ENCODE measurements at places on chromosomes 16 and 17. TPM values are rescaled to one million over a fixed set of nuclear protein-coding genes. Genes with fewer than 3 reads are reported as not detected.

GRCh38 chr17:31900877-31901276 is 631 bp downstream of the UTP6 start:
- DNase-seq: peak; percentile 10

DNA sequence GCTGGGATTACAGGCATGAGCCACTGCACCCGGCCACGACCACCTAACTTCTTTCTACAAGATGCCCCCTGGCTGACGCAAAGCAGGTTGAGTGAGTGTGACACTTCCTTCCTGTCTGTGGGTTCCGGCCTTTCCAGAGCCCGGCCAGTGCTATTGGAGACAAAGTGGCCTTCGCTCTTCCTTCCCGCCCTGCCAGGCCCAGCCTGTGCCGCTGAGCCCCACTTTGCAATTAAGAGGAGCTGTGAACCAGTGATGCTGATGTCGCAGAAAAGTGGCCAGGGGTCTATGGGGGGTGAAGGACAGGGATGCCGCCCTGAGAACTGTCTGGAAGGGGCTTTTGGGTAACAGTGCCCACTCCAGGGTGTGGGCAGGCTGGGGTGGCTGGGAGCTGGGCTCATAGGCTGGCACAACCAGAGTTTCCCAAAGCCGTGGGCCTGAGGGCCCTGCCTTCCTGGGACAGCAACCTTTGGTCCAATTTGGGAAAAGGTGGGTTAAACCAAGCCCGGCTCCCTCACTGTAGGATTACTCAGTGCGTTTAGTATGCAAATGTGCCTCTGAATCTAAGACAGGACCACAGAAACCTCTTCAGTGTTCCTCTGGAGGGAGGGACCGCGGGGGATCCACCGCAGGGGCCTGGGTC is 174.9 kb downstream of the SEC14L1 start:
- no peak for DNase-seq

DNA sequence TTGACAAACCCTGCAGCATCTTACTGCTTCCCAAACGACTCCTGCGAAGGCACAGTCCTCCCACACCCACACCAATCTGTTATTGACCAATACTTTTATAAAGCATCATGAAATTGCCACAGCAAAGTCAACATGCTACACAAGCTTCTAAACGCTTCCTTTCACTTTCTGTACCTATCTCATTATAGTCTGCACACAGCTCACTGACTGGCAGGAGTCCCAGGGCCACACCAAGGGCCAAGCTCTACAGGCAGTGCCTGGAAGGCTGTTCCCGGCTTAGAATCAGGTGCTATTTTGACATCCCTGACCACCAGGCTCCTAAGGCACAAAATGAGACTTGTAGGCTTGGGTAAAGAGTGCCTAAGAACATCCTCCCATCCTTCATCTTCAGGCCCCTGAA is 39.5 kb downstream of the USP7 start:
- no peak for DNase-seq

The CORO6 gene
- 10.1 TPM for total RNA-seq

GRCh38 chr17:59423137-59423724 is 91.8 kb downstream of the YPEL2 start:
- DNase-seq: peak; percentile 62

The TNP2 gene
- not detected for total RNA-seq

The NECAB2 gene
- not detected for total RNA-seq

DNA sequence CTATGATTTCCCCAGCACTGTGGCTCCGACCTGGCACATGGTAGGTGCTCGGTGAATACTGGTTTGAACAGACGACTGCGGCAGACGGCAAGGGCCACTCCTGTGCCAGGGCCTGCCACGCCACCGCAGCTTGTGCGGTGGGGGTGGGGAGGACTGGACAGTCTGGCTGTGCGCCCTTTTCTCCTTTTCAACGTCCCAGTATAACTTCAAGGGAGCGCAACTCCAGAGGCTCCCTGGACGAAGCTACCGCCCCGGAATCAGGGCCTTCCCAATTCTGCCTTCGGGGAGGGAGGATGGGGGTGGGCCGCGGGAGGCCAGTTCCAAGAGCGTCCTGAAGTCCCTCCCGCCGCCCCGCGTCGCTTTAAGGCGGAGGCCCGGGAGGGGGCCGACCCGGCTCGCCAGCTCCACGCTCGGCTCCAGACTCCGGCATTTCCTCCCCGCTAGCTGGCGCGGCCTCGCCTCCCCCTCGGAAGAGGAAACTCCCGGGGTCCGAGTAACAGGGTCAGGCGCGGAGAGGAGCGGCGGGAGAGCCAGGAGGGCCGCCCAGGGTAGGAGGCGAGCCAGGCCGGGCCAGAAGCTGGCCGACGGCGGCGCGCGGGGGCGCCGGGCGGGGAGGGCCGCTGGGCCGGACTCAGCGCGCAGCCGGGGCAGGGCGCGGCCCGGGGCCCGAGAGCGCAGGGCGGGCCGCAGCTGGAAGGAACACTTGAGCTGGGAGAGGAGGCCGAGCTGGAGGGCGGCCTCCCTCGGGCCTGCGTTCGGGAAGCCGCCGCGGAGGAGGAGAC is at the start of gene ITPRIPL2:
Gene ITPRIPL2 (plus strand): TSS at position 388 of the 782 bp plus-strand sequence. CDS start 498 bp downstream, outside the sequence.
- peak; percentile 97 for DNase-seq

GRCh38 chr16:24978370-24978914 is 36.7 kb downstream of the ARHGAP17 start:
- no peak for DNase-seq

The TP53TG3C gene
- not detected for total RNA-seq

DNA sequence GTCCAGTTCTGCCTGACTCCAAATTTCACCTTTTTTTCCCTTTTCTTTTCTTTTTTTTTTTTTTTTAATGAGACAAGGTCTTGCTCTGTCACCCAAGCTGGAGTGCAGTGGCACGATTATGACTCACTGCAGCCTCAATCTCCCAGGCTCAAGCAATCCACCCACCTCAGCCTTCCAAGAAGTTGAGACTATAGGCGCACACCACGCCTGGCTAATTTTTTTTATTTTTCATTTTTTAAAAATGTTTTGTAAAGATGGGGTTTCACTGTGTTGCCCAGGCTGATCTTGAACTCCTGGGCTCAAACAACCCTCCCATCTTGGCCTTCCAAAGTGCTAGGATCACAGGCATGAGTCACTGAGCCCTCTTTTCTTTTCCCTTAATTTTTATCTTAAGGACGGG is 33.4 kb upstream of the RBBP6 start:
- no peak for DNase-seq

DNA sequence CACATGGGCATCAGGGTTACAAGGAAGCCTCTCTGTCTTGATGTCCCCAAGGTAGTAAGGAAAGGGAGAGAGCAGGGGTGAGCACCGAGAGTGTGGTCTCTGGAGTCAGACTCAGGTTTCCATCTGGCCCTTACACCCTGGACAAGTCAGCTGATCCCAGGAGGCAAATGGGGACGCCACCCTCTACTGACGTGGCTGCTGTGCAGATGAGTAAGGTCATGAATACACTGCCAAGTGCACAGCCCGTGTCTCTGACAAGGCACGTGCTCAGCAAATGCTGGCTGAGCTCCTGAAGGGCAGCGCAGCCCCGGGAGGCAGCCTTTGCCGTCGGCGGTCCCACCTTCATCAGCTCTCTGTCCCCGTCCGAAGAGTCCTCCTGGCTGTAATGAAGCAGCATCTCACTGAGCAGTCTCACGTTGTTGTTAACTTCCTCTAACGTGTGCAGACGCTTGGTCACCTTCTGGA is 19.4 kb downstream of the GGA3 start:
- DNase-seq: peak; percentile 60

The CDRT15 gene
- 0.84 TPM for total RNA-seq

- DNase-seq: no peak
These were observed 25.4 kb downstream of the UBE2G1 start for GRCh38 chr17:4340914-4341615.

GRCh38 chr16:64428463-64429113 is 693.3 kb downstream of the CDH11 start:
- peak; percentile 76 for DNase-seq

DNA sequence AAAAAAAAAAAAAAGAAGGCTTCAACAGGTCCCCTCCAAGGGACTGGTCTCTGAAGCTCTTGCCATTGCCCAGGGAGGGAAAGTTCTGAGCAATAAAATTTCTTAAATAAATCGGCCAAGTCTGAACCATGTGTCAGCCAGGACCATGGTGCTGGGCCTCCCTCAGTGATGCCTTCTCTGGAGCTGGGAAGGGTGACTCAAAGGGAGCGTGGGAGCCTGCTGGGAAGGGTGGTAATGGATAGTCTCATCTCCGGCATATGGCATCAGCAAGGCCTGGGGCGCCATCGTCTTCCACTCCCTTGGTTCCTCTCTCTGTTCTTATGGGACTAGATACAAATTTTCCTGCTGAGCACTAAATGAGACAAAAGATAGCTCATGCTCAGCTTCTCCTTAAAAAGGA is 2.3 kb downstream of the VKORC1 start:
- DNase-seq: peak; percentile 91

DNA sequence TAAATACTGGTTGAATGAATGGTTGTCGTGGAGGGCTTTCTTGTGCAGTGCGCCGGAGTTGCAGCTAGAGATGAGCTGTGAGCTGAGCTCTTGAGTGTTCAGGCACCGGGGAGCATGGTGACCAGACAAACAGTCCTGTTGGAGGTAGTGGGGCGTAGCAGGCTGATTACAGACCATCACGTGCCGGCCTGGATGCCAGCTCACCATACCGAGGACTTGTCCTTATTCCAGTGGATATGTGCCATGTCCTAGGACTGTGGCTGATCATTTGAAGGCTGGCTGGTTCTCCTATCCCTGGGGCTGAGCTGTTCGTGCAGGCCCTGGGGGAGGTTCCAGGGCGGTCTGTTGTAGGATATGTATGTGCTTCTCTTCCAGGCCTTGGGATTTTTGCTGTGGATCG is 60.0 kb downstream of the ABCC1 start:
- no peak for DNase-seq

The KCNH6 gene
- total RNA-seq: not detected

GRCh38 chr17:8080208-8080798 is 7.2 kb downstream of the ALOX12B start:
- DNase-seq: no peak

DNA sequence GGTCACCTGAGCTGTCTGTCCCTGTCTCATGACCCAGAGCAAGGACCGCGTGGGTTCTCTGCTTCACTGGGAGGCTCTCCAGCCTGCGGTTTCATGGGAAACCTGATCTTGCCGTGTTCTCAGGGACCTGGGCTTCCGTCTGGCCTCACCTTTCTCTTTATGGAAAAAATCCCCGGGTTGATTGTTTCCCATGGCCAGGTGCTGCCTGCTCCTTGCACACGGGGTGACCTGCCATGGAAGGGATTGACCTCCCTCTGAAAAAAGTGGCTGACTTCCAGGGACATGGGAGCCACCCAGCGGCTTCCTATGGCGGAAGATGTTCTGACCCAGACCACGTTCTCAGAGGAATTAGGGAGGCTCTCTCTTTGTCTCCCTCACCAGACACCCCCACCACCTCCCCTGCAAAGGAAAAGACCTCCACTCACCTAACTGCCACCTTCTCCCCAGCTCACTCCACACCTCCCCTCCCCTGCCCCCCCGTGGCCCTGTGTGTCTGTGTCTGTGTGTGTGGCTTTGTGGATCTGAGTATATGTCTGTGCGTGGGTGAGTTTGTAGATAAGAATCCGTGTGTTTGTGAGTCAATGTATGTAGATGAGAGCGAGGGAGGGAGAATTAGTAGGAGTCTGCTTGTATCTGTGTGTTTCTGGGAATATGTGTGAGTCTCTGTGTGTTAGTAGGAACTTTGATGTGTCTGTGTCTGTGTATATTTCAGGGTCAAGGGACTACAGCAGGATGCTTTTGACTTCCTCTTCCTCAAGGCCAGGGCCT is 154.6 kb downstream of the NTN1 start:
- no peak for DNase-seq

DNA sequence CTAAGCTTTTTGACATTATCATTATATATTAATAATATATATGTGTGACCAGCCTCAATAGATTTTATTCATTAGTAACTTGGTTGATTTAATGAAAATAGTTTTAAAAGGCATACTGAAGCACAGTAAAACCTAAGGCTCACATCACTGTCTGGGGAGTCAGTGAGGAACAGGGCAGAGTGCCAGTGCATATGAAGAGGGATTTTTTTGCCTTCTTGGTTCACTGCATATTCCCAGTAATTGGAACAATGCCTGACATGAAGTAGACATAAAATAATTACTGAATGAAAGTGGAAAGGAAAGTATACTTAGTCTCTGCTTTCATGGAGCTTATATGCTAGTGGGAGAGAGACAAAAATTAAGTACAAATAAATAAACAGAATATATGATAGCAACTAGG is 81.1 kb downstream of the FTO start:
- no peak for DNase-seq

GRCh38 chr16:75238853-75239541 is 12.4 kb downstream of the BCAR1 start:
- peak; percentile 83 for DNase-seq
